ENCODE measurements at places on chromosomes 4 and X.

- DNase-seq, result no peak
Observed at GRCh38 chr4:152408514-152409327, 127.2 kb downstream of the FBXW7 start.

- no peak for DNase-seq
Observed at GRCh38 chrX:118208481-118208880, 91.9 kb upstream of the KLHL13 start.

GRCh38 chr4:75741027-75741426 is 16.6 kb downstream of the USO1 start:
- DNase-seq, result no peak

DNA sequence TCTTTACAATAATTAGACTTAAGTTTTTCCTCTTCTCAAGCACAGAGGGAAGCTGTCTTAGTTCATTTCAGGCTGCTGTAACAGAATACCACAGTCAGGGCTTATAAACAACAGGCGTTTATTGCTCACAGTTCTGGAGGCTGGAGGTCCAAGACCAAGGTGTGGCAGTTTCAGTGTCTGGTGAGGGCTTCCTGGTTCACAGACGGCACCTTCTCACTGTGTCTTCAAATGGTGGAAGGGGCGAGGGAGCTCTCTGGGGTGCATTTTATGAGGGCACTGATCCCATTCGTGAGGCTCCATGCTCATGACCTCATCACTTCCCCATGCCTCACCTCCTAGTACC is 115.7 kb upstream of the MXRA5 start:
- no peak for DNase-seq

DNA sequence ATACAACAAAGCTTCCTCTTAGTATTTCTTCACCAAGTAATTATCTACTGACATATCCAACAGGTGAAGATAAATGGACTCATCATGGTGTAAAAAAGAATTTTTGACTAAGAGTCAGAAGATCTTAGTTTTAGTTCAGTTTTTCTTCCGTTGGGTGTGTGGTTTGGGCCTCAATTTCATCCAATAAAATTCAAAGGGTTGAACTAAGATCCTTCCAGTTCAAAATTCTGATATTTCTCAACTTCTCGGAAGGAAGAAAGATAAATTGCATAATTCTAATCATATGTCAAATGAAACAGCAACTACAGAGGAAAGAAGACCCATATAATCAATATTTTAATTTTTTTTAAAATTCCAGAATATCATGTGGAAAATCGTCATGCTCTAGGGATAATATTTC is 192.7 kb downstream of the SPRY1 start:
- DNase-seq, result no peak

- no peak for DNase-seq
Observed at GRCh38 chr4:149752729-149753128, 62.9 kb downstream of the IQCM start.

DNA sequence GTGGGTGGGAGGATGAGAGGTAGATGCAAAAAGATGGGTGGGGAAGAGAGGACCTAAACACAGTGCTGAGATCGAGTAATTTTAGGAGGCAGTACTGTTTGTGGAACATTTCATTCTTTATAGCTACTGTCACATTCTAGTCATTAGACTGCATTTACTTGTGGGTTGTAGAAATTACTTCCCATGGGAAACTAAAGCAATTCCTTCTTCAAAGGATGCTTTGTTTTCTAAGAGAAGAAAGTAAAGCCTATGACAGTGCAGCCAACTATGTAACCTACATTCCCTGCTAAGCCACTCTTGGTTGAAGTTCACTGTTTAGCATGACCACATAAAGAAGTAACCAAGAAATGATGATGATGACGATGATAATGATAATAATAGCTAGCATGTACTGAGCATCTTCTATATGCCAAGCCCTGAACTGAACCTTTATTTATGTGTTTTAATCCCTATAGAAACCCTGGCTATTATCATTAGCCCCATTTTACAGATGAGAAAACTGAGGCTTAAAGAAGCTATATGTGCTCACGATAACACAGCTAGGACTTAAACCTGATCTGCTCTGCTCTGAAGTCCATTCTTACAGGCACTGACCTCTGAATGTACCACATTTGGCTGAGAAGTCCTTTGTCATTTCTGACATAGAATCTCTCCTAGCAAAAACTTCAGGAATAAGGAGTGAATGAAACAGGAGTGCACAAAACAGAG is 114.5 kb upstream of the KIT start:
- no peak for DNase-seq

- DNase-seq, result no peak
Observed at GRCh38 chr4:37489697-37490096, 196.5 kb downstream of the RELL1 start.

GRCh38 chrX:15173411-15173810 is 96.5 kb downstream of the ASB9 start:
- DNase-seq, result no peak

DNA sequence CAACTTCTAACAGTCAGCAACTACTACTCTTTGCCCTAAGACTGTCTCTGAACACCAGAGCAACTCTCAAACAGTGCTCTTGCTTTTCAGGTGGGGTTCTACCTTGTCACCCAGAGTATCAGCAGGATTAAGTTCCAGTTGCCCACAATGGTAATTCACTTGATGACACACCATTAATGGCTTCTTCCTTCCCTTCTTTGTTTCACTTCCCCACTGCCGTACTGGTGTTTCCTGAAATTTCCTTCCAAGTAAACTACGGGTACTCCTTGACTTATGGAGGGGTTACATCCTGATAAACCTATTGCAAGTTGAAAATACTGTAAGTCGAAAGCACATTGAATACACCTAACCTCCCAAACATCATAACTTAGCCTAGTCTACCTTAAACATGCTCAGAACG is 36.6 kb upstream of the PDK3 start:
- DNase-seq, result no peak

DNA sequence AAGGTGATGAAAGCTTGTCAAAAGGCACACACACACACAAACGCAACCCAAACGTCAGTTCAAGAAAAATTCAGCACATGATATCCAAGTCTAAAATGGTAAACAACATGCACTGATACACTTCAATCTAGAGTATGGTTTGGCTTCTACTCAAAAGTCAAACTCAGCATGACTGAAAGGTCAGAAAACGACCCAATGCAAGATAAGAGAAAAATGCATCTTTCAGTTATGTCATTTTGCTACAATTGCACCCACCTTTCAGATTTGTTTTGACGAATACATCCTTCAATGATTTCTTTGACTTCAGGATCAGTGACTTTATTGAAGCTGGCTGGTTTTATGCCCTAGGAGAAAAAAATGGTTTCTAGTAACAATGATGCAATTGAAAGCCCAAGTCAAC is 56.3 kb downstream of the WNK3 start:
- DNase-seq, result no peak
